ENCODE measurements at places on chromosomes 6 and 20.

DNA sequence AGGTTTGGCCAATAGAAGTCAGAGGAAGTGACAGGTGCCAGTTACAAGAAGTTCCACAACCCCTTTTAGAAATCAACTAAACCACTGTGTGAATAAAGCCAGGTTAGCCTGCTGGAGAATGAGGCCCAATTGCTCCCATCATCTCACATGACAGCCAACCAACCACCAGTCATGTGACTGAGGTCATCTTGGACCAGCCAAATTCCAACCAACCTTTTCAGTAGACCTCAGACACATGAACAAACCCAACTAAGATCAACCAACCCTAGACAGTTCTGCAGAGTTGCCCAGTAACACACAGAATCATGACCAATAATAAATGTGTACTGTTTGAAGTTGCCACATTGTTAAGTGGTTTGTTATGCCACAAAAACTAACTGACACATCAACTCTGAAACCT is 44.6 kb upstream of the GGTLC1 start:
- no peaks in the 10 kb centered on the region for H3K27me3 ChIP-seq
- no peak for DNase-seq
- H3K27ac ChIP-seq, result no peak overlapping the region
- no peaks in the 10 kb centered on the region for H3K36me3 ChIP-seq

DNA sequence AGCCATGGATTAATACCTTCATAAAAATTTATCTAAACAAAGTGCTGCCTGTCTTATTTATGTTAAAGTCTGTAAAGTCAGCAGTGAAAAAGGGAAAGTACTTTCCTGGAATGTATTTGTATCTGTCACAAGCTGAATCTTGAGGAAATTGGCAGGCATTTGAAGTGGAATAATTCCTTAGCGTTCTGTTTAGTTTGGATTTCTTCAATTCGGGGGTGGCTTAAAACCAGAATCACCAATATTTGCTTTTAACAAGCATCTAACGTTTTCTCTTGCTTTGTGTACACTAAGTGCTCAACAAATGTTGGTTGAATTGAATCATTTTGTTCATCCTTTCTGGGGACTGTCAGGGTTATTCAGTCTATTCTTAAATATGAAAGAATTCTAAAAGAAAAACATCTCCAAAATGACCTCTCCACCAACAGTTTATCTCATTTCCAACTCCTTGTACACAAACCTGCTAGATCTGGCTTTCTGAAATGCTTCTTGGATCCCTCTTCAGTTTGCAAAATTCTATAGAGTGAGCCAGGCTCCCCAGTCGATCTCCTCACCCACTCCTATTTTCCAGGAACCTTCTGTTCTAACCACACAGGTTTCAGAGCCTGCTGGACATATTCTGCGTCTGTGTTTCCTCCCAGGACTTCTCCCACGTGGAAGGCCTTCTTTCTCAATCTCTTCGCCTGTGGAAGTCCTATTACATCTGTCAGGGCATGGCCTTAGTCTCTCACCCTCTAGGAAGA is 2.0 kb upstream of the NPEPL1 start:
- no peak overlapping the region for H3K4me3 ChIP-seq
- H3K27ac ChIP-seq, result no peak overlapping the region
- peaks cover 2% of the 10 kb centered on the region for H3K36me3 ChIP-seq
- peaks cover 23% of the 10 kb centered on the region for H3K4me1 ChIP-seq

DNA sequence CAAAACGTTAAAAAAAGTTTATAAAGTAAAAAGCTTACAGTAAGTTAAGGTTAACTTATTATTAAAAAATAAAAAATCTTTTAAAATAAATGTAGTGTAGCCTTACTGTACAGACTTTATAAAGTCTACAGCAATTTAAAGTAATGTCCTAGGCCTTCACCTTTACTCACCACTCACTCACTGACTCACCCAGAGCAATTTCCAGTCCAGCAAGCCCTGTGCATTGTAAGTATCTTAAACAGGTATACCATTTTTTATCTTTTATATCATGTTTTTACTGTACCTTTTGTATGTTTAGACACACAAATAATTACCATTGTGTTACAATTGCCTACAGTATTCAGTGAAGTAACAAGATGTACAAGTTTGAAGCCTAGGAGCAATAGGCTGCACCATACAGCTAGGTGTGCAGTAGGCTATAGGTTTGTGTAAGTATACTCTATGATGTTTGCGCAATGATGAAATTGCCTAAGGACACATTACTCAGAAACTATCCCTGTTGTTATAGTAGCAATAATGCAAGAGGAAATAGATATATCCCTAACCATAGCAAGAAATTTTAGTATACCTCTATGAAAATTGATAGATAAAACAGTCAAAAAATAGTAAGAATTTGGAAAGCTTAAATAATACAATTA is 39.5 kb downstream of the FBXO5 start:
- no peak overlapping the region for H3K27ac ChIP-seq
- H3K36me3 ChIP-seq, result no peaks in the 10 kb centered on the region
- no peak overlapping the region for H3K4me3 ChIP-seq
- H3K4me1 ChIP-seq, result peaks cover 4% of the 10 kb centered on the region
- peaks cover 6% of the 10 kb centered on the region for H3K27me3 ChIP-seq
- DNase-seq, result no peak

- H3K4me3 ChIP-seq, result no peak overlapping the region
- H3K36me3 ChIP-seq, result no peaks in the 10 kb centered on the region
- no peaks in the 10 kb centered on the region for H3K4me1 ChIP-seq
- H3K27ac ChIP-seq, result no peak overlapping the region
- no peaks in the 10 kb centered on the region for H3K27me3 ChIP-seq
Measured at GRCh38 chr6:74114428-74114827, 418.4 kb downstream of the CD109 start.

- peak; percentile 61 for DNase-seq
- no peaks in the 10 kb centered on the region for H3K27me3 ChIP-seq
- peaks cover 5% of the 10 kb centered on the region for H3K4me1 ChIP-seq
- no peaks in the 10 kb centered on the region for H3K36me3 ChIP-seq
Measured at GRCh38 chr6:3732345-3733141, 19.0 kb downstream of the PXDC1 start.

GRCh38 chr20:2237059-2237458 is 58.7 kb upstream of the TGM3 start:
- no peaks in the 10 kb centered on the region for H3K27me3 ChIP-seq
- no peak overlapping the region for H3K27ac ChIP-seq
- H3K4me3 ChIP-seq, result no peak overlapping the region
- no peaks in the 10 kb centered on the region for H3K36me3 ChIP-seq
- H3K4me1 ChIP-seq, result no peaks in the 10 kb centered on the region

- no peak overlapping the region for H3K27ac ChIP-seq
- no peaks in the 10 kb centered on the region for H3K27me3 ChIP-seq
- no peaks in the 10 kb centered on the region for H3K4me1 ChIP-seq
- no peaks in the 10 kb centered on the region for H3K36me3 ChIP-seq
- no peak for DNase-seq
Measured at GRCh38 chr6:38646166-38646878, 6.6 kb upstream of the BTBD9 start.

DNA sequence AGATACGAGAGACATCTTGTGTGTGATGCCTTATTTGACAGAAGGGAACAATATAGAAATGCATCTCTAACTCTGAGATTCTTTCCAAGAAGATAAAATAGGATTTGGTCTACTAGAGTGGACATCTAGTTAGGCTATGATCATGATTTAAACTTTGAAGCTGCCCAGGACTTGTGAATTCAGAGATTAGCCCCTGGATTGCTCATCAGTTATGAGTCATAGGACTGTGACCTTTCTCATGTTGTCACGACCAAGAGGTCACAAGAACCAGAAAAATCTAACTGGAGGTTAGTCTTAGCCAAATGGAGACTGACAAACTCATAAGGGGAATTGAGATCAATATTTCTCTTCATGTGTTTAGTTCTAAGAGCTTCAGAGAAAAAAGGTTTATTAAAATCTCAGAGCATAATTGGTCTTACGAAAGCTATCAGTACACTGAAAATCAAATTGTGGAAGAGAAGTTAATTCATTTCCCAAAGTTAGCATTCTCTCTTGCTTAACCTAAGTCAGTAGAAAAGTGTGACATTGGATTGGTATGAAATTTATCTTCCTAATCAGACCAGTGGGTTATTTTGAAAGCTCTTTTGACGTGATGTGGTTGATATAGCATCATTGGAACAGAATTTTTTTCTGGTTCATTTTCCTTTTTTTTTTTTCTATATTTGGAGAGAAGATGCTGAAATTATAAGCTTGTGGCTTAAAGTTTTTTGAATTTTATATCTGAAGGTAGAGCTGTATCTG is 245.7 kb downstream of the RNF144B start:
- no peaks in the 10 kb centered on the region for H3K36me3 ChIP-seq
- H3K4me1 ChIP-seq, result no peaks in the 10 kb centered on the region
- no peak overlapping the region for H3K4me3 ChIP-seq
- H3K27ac ChIP-seq, result no peak overlapping the region
- peaks cover 3% of the 10 kb centered on the region for H3K27me3 ChIP-seq

DNA sequence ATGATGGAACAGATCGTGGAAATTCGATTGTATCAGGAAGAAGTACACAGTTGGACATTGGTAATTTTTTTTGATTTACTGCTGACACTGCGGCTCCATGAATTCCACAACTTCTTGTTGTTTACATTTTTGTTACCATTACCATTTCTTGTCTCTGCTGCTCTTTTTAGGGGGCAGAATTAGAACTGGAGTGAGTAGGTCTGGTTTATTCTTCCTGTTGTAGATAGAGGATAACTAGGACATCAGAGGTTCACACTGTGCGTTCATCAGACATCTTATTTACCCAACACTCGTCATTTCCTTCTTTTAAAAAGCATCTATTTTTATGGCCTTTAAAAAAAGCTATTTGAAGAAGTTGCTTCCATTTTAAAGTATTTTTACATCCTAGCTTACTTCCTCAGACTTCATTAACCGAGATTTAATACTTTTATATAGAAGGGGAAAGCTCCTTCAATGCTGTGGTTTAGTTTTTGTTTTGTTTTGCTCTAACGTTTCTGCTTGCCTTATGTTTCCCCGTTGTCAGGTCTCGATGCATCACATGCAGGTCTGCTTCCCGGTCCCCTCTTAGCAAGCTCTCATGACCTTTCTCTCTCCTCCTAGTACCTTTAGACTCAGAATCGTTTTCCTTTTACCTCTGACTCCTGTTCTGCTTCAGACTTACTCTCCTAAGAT is 139.1 kb downstream of the ARID1B start:
- peaks cover 29% of the 10 kb centered on the region for H3K4me1 ChIP-seq
- no peak for DNase-seq
- no peak overlapping the region for H3K27ac ChIP-seq
- H3K36me3 ChIP-seq, result peaks cover 3% of the 10 kb centered on the region
- H3K4me3 ChIP-seq, result no peak overlapping the region

DNA sequence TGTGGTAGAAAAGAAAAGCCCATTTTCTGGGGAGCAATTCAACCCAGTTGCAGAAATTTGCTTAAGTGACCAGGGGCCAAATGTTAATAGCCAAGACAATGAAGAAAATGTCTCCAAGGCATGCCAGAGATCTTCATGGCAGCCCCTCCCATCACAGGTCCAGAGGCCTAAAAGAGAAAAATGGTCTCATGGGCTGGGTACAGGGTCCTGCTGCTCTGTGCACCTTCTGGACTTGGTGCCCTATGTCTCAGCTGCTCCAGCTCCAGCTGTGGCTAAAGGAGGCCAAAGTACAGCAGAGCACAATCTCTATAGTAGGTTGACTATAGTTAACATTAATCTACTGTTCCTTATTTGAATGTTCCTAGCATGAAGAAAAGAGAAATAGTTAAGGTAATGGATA is 44.7 kb downstream of the FRK start:
- no peaks in the 10 kb centered on the region for H3K36me3 ChIP-seq
- no peak overlapping the region for H3K4me3 ChIP-seq
- peaks cover 3% of the 10 kb centered on the region for H3K27me3 ChIP-seq
- no peak for DNase-seq

- H3K4me1 ChIP-seq, result no peaks in the 10 kb centered on the region
- no peak overlapping the region for H3K4me3 ChIP-seq
- H3K36me3 ChIP-seq, result no peaks in the 10 kb centered on the region
- H3K27me3 ChIP-seq, result no peaks in the 10 kb centered on the region
Measured at GRCh38 chr6:124512431-124512830, 449.8 kb upstream of the RNF217 start.

- H3K4me3 ChIP-seq, result no peak overlapping the region
- no peak for DNase-seq
- peaks cover 54% of the 10 kb centered on the region for H3K27me3 ChIP-seq
Measured at GRCh38 chr6:149933461-149933860, 8.4 kb upstream of the ULBP2 start.

- no peaks in the 10 kb centered on the region for H3K4me1 ChIP-seq
- H3K27ac ChIP-seq, result no peak overlapping the region
- peaks cover 32% of the 10 kb centered on the region for H3K36me3 ChIP-seq
- peak; percentile 2 for DNase-seq
Measured at GRCh38 chr6:166924531-166924930, 31.8 kb downstream of the RNASET2 start.

- no peak for DNase-seq
- no peaks in the 10 kb centered on the region for H3K27me3 ChIP-seq
- H3K36me3 ChIP-seq, result no peaks in the 10 kb centered on the region
- no peak overlapping the region for H3K4me3 ChIP-seq
- H3K4me1 ChIP-seq, result no peaks in the 10 kb centered on the region
- H3K27ac ChIP-seq, result no peak overlapping the region
Measured at GRCh38 chr6:150212778-150213177, 69.9 kb downstream of the PPP1R14C start.

DNA sequence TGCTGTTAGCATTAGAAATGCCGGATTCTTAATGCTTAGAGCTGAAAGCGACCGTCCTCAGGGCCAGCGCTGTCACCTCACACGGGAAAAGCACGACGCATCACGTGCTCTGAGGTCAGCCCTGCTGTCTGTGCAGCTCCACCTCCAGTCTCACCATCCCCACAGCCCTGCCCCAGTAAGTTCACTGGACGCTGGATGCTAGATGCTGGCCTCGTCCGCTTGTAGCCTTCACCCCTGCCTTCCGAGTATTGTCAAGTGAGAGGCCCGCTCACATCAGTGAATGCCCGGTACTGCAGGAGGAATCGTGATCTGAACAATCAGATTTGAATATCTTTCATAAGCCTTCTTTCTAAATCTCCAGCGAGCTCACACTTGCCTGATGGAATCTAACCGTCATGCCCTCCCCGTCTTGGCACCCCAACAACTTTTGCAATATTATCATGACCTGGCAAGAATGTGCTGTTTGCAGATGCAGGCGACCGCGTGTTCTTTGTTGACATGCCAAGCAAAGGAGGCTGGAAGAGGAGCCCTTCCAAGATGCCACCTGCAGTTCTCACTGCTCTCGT is 64.9 kb downstream of the DLL1 start:
- H3K27ac ChIP-seq, result no peak overlapping the region
- no peak overlapping the region for H3K4me3 ChIP-seq
- no peak for DNase-seq
- no peaks in the 10 kb centered on the region for H3K27me3 ChIP-seq
- H3K36me3 ChIP-seq, result no peaks in the 10 kb centered on the region
